ENCODE measurements at places on chromosomes 11 and 22. TPM values are rescaled to one million over a fixed set of nuclear protein-coding genes. Genes with fewer than 3 reads are reported as not detected.

DNA sequence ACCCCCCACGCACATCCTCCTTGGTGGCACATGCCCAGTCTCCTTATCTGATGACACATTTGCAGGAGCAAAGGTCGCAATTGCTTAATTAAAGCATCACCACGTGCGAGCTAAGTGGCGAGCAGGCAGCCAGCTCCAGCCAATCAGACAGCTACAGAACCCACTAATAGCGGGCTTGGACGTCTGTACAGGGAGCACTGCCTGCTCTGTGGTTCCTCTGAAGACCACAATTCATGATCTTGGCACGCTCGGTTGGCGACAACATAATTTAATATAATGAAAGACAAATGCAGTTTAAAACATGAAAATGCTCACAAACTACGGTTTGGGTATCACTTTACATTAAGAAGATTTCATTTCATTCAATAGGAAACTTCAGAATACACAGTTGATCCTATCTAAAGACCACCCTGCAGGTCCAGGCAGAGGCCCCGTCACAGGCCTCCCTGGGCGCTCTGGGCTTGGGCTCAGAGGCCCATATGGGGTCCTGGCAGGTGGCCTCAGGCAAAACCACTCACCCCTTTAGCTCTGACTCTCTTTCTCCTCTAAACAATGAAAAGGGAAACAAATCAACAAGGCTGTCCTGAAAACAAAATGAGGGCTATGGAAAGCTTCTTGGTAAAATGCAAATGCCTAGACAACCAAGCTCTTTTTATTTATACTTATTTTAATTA is 10.4 kb downstream of the PACSIN2 start:
- no peaks in the 10 kb centered on the region for H3K27me3 ChIP-seq
- peaks cover 78% of the 10 kb centered on the region for H3K4me1 ChIP-seq
- no peak overlapping the region for H3K4me3 ChIP-seq
- H3K36me3 ChIP-seq: no peaks in the 10 kb centered on the region
- peak overlapping the region; percentile 78 for H3K27ac ChIP-seq

GRCh38 chr11:116553482-116553881 is 219.3 kb downstream of the BUD13 start:
- no peak overlapping the region for H3K4me3 ChIP-seq
- no peak overlapping the region for H3K27ac ChIP-seq
- H3K4me1 ChIP-seq: no peaks in the 10 kb centered on the region
- peaks cover 14% of the 10 kb centered on the region for H3K27me3 ChIP-seq
- no peak for DNase-seq

DNA sequence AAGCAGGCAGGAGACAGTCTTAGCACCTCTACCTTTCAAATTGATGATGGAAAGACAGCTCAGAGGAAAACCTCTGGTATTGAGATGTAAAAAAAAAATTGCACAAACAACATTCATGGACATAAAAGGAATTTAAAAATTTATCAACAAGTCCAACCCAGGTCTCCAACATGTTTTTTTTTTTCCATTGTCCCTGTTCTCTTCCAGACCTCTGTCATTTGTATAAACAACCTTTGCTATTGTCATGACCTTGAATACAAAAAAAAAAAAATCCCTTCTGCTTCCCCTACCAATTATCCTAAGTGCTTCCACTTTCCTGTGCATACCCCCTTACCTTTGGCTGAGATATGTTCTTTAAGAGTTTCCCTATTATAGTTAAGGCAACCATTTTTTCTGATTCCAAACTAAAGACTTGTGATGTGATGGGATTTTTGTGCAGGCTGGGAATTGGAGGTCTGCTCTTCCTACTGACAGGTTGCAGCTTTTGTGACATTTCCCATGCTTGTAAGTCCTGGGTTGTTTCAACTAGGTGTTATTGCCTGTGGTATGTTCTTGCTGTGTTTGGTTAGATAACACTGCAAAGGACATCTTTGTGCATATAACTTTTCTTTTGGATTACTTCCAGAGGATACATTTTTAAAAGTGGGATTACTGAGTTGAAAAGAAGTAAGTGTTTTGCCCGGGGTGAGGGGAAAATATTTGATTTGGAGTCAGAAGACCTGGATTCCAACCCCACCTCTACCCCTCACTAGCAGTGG is 67.1 kb downstream of the KIAA1671 start:
- peaks cover 15% of the 10 kb centered on the region for H3K4me1 ChIP-seq
- H3K27ac ChIP-seq: no peak overlapping the region
- no peaks in the 10 kb centered on the region for H3K27me3 ChIP-seq
- H3K36me3 ChIP-seq: peaks cover 9% of the 10 kb centered on the region

GRCh38 chr11:106160494-106160893 is 83.0 kb downstream of the AASDHPPT start:
- H3K4me1 ChIP-seq: peaks cover 6% of the 10 kb centered on the region
- H3K27me3 ChIP-seq: no peaks in the 10 kb centered on the region
- no peak for DNase-seq
- H3K4me3 ChIP-seq: no peak overlapping the region
- H3K36me3 ChIP-seq: no peaks in the 10 kb centered on the region

GRCh38 chr22:49820984-49821383 is 6.7 kb downstream of the BRD1 start:
- H3K27ac ChIP-seq: no peak overlapping the region
- peaks cover 29% of the 10 kb centered on the region for H3K36me3 ChIP-seq
- H3K4me1 ChIP-seq: peaks cover 31% of the 10 kb centered on the region

DNA sequence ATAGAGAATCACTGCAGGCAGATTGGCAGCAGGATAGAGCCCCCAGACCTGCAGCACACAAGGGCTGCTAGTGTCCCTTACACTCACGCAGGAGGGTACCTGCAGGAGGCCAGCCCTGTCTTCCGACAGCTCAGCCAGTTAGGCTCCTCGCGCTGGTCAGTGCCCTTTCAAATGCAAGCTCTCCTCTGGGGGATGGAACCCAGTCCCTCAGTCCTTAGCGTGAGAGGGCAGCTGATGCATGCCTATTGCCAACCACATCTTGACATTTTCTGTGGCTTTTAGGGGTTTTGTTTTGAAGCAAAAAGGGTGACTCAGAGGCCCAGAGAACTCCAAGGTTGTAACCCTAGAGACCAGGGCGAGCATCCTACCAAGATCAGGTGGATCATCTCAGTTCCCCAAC is 40.0 kb downstream of the WNT11 start:
- H3K27ac ChIP-seq: no peak overlapping the region
- no peaks in the 10 kb centered on the region for H3K27me3 ChIP-seq
- peaks cover 19% of the 10 kb centered on the region for H3K4me1 ChIP-seq
- H3K4me3 ChIP-seq: no peak overlapping the region

DNA sequence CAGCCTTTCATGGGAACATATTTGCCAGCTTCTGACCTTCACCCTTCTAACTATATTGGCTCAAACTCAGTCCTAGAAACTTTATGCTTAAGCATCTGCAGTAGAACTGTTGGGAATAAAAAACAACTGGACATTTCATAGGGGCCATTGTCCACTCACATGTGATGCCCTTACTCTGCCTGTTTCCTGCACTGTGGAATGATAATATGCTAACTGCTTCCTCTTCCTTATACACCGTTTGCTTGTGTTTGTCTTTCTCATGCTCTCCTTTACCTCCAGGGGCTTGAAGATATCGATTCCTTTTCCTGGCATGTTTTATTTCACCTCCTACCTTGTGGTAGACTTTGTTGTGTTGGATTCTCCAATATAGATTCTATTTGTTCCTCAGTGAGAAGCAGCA is 333.0 kb upstream of the DDI1 start:
- DNase-seq: no peak
- no peak overlapping the region for H3K27ac ChIP-seq
- peaks cover 16% of the 10 kb centered on the region for H3K4me1 ChIP-seq
- no peak overlapping the region for H3K4me3 ChIP-seq
- peaks cover 5% of the 10 kb centered on the region for H3K27me3 ChIP-seq
- no peaks in the 10 kb centered on the region for H3K36me3 ChIP-seq

- no peak overlapping the region for H3K4me3 ChIP-seq
- peaks cover 6% of the 10 kb centered on the region for H3K4me1 ChIP-seq
- no peak overlapping the region for H3K27ac ChIP-seq
- no peak for DNase-seq
Observed at GRCh38 chr11:122697636-122698167, 42.2 kb downstream of the UBASH3B start.

DNA sequence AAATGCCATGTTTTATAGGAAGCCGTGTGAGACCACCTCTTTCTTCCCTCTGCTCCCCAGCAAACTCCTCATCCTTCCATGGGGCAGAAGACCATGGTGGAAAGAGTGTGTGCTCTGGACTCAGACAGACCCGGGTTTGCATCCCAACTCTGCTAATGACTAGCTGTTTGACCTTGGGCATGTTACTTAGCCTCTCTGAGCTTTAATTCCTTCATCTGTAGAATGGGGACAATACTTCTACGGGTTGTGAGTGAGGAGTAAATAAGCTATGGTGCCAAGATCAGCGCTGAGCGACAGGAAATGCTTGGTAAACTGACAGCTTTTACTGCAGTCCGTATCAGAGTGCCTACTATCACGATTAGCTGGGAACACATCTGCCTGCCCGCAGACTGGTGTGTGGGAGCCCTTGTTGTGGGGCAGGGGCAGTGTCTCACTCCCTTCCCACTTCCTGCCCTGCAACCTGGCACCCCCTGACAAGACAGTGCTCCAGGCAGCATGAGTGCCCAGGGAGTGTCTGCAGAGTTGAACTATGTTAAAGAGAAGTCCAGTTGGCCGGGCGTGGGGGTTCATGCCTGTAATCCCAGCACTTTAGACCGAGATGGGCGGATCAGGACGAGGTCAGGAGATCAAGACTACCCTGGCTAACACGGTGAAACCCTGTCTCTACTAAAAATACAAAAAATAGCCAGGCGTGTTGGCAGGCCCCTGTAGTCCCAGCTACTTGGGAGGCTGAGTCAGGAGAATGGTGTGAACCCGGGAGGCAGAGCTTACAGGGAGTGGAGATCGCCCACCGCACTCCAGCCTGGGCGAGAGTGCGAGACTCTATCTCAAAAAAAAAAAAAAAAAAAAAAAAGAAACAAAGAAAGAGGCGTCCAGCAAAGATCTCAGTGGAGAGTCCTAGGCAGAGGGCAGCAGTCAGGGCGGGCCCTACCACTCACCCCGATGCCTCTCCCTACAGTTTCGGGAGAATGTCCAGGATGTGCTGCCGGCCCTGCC is 2.2 kb downstream of the SEC14L2 start:
- H3K36me3 ChIP-seq: no peaks in the 10 kb centered on the region
- H3K27me3 ChIP-seq: no peaks in the 10 kb centered on the region
- DNase-seq: no peak

- no peak overlapping the region for H3K4me3 ChIP-seq
- H3K36me3 ChIP-seq: no peaks in the 10 kb centered on the region
- H3K4me1 ChIP-seq: peaks cover 10% of the 10 kb centered on the region
- no peak for DNase-seq
- H3K27ac ChIP-seq: no peak overlapping the region
Observed at GRCh38 chr22:32634421-32634981, 159.9 kb downstream of the FBXO7 start.

GRCh38 chr11:81870815-81871214 is 862.8 kb downstream of the FAM181B start:
- no peak overlapping the region for H3K27ac ChIP-seq
- DNase-seq: no peak
- H3K27me3 ChIP-seq: peaks cover 29% of the 10 kb centered on the region
- no peaks in the 10 kb centered on the region for H3K4me1 ChIP-seq
- no peak overlapping the region for H3K4me3 ChIP-seq

DNA sequence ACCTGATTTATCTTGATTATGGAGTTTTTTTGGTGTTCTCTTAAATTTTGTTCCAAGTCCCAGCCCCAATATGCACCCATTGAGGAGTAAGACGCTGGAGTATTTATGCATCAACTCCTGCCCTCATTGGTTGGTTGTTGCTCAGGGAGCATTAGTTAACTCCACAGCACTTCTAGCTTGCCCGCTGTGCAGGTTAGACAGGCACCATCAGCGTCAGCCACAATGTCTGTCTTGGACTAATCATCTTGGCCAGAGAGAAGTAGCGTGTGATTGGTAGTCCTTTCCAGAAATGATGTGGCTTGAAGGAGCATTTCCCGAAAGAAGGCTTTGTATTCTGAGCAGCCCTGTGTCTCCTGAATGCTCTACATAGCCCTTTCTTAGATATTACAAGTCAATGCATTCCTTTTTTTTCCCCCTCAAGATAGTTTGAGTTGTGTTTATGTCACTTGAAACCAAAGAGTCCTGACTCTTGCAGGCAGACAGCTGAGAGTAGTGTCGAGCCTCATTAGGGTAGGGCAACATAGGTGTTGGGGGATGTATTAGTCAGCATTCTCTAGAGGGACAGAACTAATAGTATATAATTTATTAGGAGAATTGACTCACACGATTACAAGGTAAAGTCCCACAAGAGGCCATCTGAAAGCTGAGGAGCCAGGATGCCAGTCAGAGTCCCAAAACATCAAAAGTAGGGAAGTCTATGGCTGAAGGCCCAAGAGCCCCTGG is 94.6 kb upstream of the RCN1 start:
- H3K27ac ChIP-seq: no peak overlapping the region
- peaks cover 53% of the 10 kb centered on the region for H3K27me3 ChIP-seq
- H3K36me3 ChIP-seq: no peaks in the 10 kb centered on the region
- DNase-seq: no peak

- H3K4me1 ChIP-seq: no peaks in the 10 kb centered on the region
- DNase-seq: peak; percentile 13
- no peaks in the 10 kb centered on the region for H3K27me3 ChIP-seq
- H3K4me3 ChIP-seq: no peak overlapping the region
- H3K36me3 ChIP-seq: no peaks in the 10 kb centered on the region
Observed at GRCh38 chr22:19927696-19928095, 13.9 kb upstream of the COMT start.

DNA sequence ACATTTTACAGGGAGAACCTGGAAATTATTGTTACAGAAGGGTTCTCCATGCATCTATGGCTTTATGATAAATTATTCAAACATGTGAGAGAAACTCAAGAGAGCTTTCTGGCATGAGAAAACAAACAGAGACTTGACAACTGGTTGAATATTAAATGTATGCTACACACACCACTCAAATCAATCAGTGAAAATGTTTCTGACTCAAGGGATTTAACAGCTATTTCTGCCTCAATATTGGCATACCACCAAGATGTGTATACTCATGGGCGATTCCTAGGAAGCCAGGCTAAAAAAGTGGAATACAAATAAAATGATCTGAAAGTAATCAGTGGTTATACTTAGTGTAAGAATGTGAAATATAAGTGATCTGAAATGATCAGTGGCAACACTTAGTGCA is 15.8 kb upstream of the OR51T1 start:
- no peak for DNase-seq
- H3K4me1 ChIP-seq: no peaks in the 10 kb centered on the region
- no peak overlapping the region for H3K4me3 ChIP-seq
- no peaks in the 10 kb centered on the region for H3K36me3 ChIP-seq

- peaks cover 15% of the 10 kb centered on the region for H3K27me3 ChIP-seq
- no peak for DNase-seq
- H3K36me3 ChIP-seq: peaks cover 2% of the 10 kb centered on the region
- H3K27ac ChIP-seq: no peak within 1 kb of the TSS
- peaks cover 4% of the 10 kb centered on the region for H3K4me1 ChIP-seq
Observed at GRCh38 chr11:92969634-92970347, at the start of gene MTNR1B. Gene MTNR1B (plus strand): TSS chr11:92969651. CDS start chr11:92969726, 75 bp downstream.

Gene DUSP8
- total RNA-seq: 12.1 TPM

Gene SLC22A25
- total RNA-seq: not detected

Gene MS4A15
- not detected for total RNA-seq

Gene MMP7
- total RNA-seq: 0.51 TPM

Gene PNPLA3
- total RNA-seq: 2.5 TPM

Gene MUC6
- total RNA-seq: not detected

Gene C11orf86
- total RNA-seq: not detected

Gene CAPN1
- 120 TPM for total RNA-seq

All from chondrocyte (in vitro differentiated cells).